Stomach (tissue), 19 donors: ENCODE measurements at places on chromosomes 3 and 15.

- no peak for DNase-seq
Observed at GRCh38 chr3:189911001-189911400, 209.7 kb downstream of the P3H2 start.

DNA sequence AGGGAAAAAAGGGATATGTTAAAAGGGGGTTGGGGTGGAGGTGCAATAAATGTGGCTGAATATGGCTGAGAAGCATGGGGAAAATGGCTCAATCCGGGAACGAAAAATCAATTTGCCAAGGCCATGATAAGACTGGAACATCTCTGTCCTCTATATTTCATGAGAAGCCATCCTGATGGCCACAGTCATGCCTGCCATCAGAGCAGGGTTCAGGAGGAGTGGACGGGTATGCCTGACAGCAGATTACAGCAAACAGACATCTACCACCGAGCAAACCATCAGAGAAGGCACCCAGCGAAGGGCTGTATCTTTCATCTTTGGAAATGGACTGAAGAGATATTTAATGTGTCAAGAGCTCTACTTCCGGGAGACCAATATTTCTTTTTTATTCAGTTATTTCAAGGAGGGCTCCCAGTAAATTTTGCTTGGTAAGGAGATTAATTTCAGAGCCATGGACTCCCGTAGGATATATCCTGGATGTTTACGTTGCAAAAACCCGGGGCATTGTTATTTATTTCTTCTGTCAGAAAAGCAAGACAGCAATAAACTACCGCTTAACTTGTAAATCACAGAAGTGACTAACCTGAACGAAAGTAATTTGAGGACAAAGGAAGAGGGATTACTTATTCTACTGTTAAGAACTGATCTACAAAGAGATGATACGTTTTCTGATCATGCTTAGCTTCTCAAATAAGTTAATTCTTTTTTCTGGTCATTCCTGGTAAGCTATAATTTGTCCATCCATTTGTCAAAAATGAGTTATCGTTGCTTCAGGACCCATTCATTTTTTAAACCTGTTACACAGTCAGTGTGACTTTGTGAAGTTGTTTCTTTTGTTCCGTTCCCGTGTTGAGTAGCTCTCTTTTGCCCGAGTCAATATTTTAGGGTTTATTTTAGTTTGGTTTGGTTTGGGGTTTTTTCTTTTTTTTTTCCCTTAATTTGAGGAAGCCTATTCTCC is 80.6 kb upstream of the CHD2 start:
- no peak for DNase-seq

DNA sequence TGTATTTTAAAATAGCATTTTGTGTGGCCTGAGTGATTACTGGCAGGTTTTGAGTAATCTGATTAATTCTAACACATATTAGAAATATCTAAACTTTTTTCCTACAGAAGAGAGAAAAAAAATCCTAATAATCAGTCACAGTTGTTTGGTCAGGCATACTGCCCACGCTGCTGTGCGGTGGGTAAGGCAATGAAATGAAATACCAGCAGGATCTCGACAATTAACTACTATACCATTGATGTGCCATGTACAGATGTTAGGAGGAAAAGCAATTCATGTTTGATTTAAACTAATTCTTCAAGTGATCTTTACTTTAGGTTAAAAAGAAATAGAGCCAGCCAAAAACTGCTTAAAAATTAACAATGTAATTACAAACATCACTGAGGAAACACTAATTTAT is 5.2 kb downstream of the GRAMD2A start:
- DNase-seq: no peak

DNA sequence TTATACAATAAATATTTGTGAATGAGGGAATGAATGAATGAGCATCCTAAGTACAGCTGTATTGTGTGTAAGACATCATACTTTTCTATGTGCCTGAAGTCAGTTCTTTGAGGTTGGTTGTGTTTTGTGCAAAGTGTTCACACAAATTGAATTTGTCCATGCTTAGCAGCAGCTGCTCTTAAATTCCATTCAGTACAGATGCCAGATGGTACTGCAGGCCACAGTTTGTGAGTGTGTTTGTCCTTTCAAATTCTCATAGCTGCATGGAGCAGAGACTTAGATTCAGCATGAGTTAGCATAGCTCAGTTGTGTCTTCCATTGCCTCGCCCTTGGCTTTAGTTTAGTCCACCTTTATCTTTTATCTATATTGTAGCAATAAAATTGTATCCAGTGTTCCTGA is 3.8 kb upstream of the ZNF385D start:
- DNase-seq: peak; percentile 14

DNA sequence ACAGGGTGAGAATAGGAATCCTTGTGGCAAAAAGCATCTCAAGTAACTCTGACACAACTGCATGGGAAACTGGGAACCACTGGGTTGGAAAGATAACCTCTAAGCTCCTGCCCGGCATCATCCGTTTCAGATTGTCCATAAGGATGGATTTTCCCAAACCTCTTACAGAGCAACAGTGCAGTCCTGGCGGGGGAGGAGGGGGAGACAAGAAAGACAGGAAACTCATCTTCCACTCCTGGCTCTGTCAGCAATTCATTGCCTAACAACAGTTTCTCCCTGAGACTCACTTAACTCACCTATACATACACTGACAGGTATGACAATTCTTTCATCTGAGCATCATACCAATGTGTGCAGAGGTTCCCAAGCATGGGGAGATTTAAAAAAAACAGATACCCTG is 279.0 kb downstream of the RPLP1 start:
- no peak for DNase-seq

GRCh38 chr3:96959474-96959873 is 145.1 kb downstream of the EPHA6 start:
- no peak for DNase-seq

DNA sequence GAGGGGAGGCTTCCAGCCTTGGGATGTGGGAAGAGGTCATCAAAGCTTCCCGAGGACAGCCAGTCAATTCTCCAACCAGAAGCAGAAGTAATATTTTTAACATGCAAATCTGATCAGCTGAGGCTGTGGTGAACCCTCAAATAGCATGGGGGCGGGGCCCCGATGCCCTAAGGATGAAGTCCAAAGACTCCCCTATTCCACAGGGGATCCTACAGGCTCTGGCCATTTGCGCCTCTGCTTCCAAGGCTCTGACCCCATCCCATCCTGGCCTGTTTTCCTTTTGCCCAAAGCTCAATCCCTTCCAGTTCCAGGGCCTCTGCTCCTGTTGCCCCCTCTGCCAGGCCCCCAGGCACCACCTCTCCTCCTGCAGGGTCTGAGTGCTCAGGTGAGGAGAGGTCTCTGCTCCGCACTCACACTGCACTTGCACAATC is 6.7 kb upstream of the CSK start:
- no peak for DNase-seq

DNA sequence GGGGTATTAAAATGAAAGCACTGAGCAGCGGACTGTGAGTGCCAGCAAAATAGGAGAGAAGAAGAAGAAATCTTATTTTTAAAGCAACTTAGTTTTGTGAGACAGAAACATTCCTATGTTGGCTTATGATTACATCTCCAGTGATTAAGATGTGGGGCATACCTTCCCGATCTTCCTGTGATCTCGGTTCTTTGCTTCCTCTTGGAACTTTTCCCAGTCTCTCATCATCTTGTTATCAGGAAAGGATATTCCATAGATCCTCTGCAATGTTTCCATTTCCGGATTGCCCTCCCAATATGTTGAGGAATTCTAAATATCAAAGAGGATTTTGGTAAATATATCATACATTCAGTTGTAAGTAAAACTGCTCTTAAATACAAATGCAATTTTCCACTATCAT is 22.2 kb downstream of the TARS3 start:
- DNase-seq: no peak

DNA sequence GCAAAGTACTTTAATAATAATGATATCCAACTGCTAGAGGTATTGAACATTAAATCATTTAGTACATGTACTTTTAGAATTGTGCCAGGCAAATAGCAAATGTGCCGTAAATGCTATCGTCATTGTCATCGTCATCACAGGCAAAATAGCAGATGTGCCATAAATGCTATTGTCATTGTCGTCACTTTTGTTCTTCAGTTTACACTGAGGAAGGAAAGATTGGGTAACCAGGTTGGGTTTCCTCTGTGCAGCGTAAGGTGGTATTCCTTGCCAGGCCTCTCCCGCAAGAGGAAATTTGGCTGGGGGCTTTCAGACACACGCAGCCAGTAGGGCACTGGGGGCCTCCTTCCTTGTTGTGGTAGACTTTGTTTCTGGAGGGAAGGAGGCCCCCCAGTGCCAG is 26.4 kb downstream of the ABHD17C start:
- DNase-seq: no peak

DNA sequence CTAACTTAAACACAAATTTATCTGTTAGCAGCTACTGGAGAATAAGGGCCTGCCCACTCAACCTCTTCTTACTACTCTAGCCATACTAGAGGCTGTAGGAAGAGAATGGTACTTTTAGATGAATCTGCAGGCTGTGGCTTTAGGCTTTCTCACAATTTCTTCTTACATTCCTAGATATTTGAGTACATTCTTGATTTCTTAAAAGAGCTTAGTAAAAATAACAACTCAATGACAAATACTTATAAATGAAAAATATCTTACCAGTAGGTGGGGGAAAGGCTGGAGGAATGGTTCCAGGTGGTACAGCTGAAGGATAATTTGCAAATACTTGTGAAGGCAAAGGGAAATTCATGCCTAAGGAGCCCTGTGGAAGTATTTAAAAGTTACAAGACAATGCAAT is 92.9 kb upstream of the GK5 start:
- no peak for DNase-seq

DNA sequence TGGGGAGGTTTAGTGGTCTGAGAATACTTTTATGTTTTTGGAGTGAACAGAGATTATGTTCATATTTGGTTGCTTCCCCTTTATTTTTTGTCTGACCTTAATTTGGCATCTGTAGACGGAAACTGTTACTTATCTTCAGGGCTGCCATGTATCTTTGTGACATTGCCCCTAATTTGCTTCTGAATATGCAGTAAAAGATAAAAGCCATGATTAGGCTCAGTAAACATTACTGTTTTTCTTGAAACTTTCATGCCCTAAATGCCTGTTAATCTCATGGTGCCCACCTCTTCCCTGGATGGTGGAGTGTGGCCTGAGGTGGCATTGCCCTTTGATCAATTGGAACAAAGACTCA is 106.7 kb downstream of the C3orf70 start:
- DNase-seq: no peak

DNA sequence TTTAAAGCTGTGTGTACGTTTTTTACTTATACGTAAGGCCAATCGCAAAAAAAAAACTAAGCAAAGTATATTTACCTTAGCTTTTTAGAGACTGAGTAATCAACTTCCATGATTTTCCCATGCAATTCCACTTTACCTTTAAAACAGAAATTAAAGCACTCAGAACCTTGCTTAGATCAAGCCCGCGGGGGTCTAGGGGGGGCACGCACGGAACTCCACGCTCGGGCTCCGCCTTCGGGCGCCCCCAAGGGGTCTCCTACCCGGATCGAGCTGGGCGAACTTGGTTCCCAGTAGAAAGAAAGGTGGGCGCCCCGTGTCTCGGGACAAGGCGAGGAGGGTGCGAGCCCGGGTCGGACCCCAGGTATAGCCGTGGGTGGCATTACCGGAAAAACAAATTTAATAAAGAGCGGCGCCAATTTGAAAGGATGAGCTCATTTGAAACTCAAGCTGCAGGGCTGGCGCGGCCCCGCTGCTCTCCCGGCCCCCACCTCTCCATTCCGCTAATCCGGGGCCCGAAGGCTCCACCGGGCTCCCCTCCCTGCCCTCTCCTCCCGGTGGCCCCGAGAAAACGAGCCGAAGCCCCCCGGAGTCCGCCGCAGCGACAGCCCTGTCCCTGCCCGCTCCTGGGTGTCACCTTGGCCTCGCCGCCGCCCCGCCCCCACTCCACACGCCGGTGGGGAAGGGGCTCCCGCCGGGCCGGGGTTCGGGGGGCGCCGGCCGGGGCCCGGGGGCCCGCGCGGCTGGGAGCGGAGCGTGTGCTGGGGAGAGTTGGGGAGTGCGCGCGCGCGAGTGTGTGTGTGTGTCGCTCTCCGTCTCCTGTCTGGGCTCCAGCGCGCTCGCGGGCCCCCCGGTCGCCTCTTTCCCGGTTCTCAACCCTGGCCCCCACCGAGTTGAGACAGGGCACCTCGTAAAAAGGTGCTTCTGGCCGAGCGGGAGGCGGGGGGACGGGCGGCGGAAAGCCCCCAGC is 1.5 kb downstream of the IGF2BP2 start:
- DNase-seq: peak; percentile 59

GRCh38 chr3:139532976-139533375 is 6.6 kb downstream of the RBP1 start:
- DNase-seq: no peak

DNA sequence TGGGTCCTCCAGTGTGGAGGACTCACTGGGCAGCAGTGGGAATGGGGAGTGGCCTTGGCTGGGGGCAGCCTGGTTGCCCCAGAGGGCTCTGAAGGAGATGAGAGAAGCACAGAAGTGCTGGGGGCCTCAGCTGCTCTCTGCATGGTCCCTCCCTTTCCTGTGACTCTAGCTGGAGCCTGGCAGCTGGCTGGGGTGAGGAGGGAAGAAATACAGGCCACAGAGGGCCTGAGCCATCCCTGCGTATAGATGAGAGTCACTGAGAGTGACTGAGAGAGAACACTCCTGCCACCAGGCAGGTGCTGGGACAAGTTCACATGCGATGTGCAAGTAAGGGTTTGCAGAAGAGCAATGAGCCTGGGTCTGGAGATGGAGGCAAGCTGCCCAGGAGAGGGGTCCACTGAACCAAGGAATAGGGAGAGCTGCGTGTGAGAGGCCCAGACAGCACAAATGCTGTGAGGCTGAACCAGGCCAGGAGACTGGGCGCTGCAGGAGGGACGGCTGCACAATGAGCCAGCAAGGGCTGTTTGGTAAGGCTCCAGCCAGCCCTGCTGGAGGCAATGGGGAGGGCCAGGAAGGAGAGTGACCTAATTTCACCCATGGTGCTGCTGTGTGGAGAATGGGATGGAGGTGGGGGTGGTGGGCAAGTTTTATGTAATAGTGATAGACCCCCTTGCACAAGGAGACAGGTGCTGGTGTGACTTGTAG is 87.2 kb downstream of the CLSTN2 start:
- no peak for DNase-seq

GRCh38 chr3:112582244-112582874 is 20.5 kb downstream of the SLC35A5 start:
- no peak for DNase-seq

GRCh38 chr15:31439328-31439727 is 112.7 kb downstream of the KLF13 start:
- DNase-seq: no peak

- no peak for DNase-seq
Observed at GRCh38 chr3:56826831-56827722, 25.3 kb upstream of the ARHGEF3 start.

GRCh38 chr15:50916400-50916799 is 7.9 kb downstream of the AP4E1 start:
- peak; percentile 36 for DNase-seq

- no peak for DNase-seq
Observed at GRCh38 chr3:44042772-44043171, 198.9 kb upstream of the TOPAZ1 start.
